Fibroblast of skin of left quadriceps (primary cell): ENCODE measurements at places on chromosomes 6 and 20.

DNA sequence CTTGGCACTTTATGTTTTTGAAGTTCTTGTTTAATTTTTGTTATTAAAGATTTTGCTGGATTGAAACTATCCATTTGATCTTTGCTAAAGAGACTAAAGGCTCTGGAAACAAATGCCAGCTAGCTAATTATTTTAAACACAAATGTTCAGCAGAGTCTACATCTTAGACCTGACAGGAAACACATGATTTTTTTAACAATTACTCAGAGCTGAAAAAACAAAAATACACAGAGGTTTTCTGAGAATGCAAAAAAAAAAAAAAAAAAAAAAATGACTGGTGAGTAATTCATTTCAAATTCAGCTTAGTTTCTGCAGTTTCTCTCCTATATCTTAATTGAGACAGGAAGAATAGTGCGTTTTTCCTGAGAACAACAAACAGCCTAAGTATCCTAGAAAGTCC is 448.0 kb downstream of the TENT5A start:
- no peak for DNase-seq

- DNase-seq, result peak; percentile 44
These were observed 13.6 kb upstream of the GOPC start for GRCh38 chr6:117615750-117616390.

- DNase-seq, result no peak
These were observed 130.5 kb downstream of the HFE start for GRCh38 chr6:26217714-26218075.

- no peak for DNase-seq
These were observed 267.9 kb upstream of the PTCHD4 start for GRCh38 chr6:48378884-48379407.

- no peak for DNase-seq
These were observed 1.8 kb downstream of the FAM83D start for GRCh38 chr20:38927902-38928578.

DNA sequence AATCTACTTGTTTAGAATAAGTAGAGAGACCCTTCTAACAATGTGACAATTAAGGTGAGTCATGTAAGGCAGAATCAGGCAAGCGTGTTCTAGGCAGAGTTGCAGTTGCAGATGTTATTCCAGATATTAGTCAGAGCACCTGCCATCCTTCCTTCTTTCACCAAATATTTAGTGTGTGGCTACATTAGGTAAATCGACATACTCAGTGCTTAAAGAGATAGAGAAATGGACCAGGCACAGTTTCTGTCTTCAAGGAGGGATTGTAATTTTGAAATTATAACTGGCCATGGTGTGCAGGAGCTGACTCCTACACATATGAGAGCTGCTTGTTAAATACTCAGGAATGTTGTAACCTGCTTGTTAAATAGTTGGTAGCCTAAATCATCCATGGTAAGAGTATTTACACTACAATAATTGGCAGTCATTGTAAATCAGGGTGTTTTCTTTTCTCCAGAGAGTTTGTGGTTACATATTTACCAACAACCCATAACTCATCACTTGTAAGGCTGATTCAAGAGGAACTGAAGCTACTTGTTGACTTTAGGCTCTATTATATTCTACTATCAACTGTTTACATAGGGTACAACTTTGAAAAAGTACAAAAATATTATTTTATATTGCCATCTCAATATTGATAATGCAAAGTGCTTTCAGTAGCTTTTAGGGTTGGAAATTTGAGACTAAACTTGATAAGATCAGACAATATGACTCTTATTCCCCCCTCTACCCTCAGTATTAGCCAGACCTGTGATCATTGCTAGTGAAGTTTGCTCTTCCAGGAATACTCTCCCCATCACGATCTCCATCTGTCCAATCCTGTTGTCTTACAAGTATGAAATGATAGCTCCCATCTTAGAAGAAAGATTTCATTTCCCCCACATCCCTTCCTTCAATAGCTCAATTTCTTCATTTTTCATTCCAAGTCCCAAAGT is 607.1 kb downstream of the COL12A1 start:
- no peak for DNase-seq

DNA sequence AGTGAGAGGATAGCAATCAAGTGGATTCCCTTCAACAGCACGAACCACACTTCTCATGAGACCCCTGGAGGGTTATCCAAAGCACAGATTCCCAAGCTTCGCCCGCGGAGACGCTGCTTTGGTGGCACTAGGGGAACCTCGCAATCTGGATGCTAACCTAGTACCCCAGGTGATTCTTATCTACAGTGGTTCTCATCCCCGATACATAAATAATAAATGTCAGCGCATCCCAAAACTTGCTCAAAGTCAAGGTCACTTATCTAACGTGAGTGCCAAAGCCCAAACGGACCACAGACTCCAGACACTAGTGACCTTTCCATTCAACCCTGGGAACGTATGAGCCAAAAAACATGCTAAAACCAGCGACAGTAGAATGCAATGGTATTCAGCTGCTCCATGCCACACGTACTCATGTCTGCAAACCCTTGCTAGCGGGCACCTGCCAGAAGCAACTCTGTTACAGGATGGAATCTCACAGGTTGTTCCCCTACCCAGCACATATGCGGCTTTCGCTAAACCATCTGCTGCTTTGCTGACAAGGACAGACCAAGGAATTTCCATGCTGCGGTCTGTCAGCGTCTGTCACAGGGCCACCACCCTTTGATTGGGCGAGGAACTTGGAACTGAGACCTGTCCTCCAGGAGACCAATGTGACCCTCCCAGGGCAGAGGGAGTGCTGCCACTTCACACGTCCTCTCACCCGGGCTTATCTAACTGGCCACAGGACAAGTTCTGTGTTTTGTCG is 16.8 kb downstream of the MYLK4 start:
- DNase-seq, result no peak

- DNase-seq, result no peak
These were observed 122.2 kb downstream of the MTFR2 start for GRCh38 chr6:136127873-136128272.

GRCh38 chr6:132490024-132490423 is 22.9 kb downstream of the STX7 start:
- DNase-seq, result no peak

DNA sequence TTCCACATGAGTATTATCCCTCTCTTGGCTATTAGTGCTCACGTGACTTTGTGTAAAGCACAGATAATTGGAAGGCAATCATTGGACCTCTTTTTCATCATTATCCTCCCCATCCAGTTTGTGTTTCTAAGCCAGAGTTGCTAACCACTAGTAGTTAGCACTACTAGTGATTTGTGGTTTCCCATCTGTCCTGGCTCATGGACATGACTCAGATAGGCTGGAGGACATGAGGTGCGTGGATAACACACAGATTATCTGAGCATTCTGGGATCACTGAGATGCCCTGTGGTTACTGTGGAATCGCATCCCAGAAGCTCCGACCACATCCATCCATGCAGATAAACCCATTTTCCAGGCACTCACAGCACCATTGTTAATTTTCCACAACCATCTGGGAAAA is 123.8 kb upstream of the NAA20 start:
- DNase-seq, result no peak

DNA sequence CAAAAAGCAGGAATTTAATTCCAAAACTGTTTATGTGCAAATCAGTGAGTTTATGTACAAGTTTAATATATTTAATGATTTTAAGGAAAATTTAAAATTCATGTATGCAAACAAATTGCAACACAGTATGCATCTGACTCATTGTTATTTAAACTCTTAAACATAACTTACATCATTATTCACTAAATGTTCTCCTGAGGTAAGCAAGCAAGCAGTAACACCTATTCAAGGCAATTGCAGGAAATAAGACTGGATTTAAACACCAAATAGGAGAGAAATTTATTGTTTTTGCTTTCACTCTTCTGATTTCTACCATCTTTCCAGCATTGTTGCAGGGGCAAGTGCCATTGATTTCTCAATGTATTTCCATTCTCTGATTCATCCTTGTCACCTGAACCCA is 239.5 kb downstream of the TFAP2A start:
- no peak for DNase-seq

- no peak for DNase-seq
These were observed 3.9 kb downstream of the LAMA5 start for GRCh38 chr20:62362991-62363919.

GRCh38 chr6:79042088-79042798 is 35.8 kb downstream of the PHIP start:
- no peak for DNase-seq

DNA sequence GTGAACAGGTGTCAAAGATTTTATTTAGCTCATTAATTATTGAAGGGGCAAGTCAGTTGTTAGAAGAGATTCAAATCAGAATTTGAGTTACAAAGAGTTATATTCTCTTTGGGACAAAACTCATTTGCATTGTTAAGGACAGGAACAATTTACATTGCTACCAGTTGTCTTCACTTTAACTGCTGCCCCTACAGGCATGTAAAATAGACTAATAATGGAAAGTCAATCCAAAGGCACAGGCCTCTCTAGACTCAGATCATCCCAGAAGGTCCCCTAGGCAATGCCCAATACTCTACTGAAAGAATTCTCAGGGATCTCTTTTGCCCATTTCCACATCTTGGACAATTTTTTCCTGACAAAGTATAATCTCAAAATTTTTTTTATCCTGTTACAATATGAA is 95.7 kb downstream of the SCP2D1 start:
- no peak for DNase-seq

DNA sequence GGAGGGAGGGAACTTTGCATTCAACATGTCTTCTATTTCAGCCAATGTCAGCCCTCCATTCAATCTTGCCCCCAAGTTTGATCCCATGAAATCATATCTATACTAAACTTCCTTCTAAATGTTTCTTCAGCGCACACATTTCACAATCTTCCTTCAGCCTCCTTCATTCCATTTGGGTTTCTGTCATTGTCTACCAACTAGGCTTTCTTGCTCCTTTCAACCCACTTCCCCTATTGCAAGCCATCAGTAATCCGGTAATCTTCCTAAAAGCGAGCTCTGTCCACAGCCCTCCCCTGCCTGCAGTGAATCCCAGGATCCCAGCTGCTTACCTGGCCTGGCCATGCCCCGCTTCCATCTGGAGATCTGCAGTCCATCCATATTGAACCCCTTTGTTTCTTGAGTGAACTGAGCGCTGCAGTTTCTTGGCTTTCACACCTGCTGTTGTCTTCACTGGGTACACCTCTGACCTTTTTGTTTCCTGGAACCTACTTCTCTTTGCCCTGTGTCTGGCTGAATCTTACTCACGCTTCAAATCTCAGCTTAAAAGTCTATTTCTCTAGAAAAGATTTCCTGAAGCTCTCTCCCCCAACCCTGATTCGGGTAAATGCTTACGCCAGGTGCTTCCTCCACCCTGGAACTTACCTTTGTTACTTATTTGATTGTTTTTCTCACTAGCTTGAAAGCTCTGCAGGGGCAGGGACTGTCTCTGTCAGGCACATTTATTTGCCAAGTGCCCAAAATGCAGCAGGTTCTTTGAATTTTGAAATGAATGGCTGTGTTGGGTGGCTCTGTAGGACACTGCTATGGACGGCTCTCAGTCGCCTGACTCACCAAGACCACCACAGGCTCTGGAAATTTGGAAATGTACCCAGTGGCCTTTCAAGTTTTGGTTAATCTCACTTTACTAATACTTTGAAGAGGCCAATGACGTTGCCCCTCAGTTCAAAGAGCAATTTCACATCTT is 50.3 kb downstream of the ADTRP start:
- no peak for DNase-seq

DNA sequence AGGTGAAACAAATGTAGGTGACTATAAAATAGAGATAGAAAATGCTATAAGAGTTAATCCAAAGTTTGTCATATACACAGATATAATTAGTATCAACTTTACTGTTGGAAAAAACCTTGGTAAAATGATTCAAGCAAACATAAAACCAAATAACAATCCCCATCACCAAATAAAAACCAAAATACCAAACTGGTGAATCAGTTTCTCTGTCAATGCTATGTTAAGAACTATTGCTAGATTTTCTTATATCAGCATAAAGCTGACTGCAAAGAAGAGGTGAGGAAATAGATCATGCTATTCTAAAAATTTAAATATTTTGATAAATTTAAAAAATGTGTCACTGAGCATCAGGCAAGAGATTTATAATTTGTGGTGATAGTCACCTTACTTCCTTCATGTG is 658.4 kb downstream of the PHF3 start:
- no peak for DNase-seq

GRCh38 chr6:136586295-136586694 is 36.1 kb upstream of the MAP7 start:
- DNase-seq, result peak; percentile 72

DNA sequence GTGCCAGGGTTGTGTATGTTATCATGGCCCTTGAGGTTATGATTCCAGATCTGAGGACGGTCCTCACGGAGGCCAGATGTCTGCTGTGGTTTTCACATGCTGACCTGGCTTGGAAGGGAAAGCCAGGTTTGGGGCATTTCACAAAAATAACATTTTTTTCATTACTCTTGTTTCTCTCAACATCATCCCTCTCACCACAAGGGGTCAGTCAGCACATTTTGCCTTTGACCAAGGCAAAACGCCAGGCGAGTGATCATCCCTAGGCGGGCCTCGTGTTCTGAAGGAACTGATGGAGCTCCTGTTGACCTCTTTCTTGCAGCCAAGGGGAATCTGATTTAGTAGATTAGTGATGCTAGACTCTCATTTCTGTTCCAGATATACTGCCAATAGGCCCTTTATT is 133.5 kb downstream of the TBC1D7 start:
- DNase-seq, result peak; percentile 47

DNA sequence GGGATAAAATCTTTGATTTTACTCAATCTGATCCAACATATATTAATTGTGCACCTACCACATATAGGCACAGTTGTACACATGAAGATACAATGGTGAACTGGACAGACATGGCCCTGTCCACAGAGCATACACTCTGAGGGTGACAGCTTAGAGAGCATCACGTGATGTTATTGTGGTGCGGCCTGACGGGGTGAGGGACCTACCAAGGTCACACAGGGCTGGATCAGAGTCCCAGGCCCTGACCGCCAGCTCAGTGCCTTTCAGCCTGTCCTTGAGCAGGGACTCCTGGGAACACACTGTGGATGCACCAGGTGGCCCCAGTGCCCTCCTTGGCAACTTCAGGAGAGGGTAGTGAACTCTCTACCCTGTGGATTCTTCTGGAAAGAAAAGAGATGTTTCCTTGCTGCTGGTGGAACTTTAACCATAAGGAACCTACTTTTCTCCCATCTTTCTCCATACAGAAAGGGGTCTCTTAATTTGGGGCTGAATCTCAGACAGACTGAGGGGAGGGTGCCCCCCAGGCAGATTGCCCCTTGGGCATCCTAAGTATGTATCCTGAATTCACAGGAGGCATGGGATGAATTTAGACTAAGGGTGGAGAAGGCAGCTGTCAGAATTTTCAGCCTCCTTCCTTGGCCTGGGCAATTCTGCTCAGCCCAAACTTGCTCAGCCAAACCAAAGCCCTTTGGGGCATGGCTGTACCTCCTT is 26.5 kb downstream of the PCK1 start:
- no peak for DNase-seq

DNA sequence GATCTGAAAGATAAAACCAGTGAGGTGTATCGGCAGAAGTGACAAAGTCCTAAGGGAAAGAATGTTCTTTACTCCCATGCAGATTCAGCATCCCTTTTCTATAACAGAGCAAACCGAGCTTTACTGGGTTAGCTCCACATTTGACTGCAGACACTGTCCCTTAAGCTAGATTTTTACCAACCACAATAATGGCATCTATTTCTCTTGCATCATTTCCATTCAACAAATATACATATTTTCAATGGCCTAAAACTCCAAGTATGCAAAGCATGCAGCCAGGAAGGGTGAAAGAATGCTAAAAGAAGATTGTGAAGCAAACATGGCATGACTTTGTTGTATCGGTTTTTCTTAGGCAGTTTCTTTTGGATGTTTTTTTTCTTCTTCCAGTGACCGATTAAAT is 255.4 kb downstream of the OGFRL1 start:
- DNase-seq, result peak; percentile 45
